Uterus (tissue), 4 donors: ENCODE measurements at places on chromosomes 12 and 14. TPM values are rescaled to one million over a fixed set of nuclear protein-coding genes. Genes with fewer than 3 reads are reported as not detected.

DPPA3 gene
- not detected for total RNA-seq

RASSF8 gene
- 163 TPM for total RNA-seq

IFNG-AS1 gene
- total RNA-seq: not detected

RNF212B gene
- not detected for total RNA-seq

LRRIQ1 gene
- 13.1 TPM for total RNA-seq

IL25 gene
- total RNA-seq: not detected

HOXC6 gene
- 2.1 TPM for total RNA-seq

CAPZA3 gene
- total RNA-seq: not detected

PPP1R1A gene
- total RNA-seq: 1.5 TPM

ZFHX2 gene
- 0.35 TPM for total RNA-seq

EIF2B1 gene
- 35.1 TPM for total RNA-seq

HCAR2 gene
- not detected for total RNA-seq

ATL1 gene
- 10.2 TPM for total RNA-seq

KERA gene
- not detected for total RNA-seq

MYO1H gene
- total RNA-seq: not detected

LRTM2 gene
- total RNA-seq: not detected

FBLN5 gene
- total RNA-seq: 304 TPM

TESPA1 gene
- total RNA-seq: not detected

PTHLH gene
- total RNA-seq: not detected

C12orf54 gene
- not detected for total RNA-seq

HOXC10 gene
- 12.4 TPM for total RNA-seq

PPFIA2 gene
- total RNA-seq: not detected
